ENCODE measurements at places on chromosomes 3 and 15.

- no peak for DNase-seq
These were observed 16.3 kb downstream of the C3orf20 start for GRCh38 chr3:14691239-14691638.

- DNase-seq, result no peak
These were observed 113.8 kb upstream of the CCDC54 start for GRCh38 chr3:107263269-107264021.

- no peak for DNase-seq
These were observed 74.9 kb upstream of the EPHA3 start for GRCh38 chr3:89032346-89033013.

DNA sequence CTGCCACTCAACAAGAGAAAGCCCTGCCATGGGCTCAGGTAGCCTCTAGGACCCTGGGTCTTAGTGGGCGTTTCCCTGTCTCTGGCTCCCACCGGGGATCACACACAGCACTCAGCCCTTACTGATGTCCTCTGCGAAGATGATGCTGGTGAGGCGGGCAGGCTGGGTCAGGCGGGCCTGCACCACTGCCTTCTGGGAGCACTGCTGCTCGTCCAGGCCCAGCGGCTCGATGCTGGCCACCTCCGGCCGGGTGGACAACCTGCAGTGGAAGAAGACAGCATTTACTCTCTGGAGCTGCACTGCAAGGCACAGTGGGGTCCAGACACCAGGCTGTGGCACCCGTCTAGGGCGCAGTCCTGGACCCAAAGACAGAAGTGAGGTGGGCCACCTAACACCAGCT lies 20.5 kb downstream of the NUP210 start:
- DNase-seq, result peak; percentile 76

GRCh38 chr3:141275511-141275910 lies 43.9 kb downstream of the PXYLP1 start:
- no peak for DNase-seq

- no peak for DNase-seq
These were observed 96.0 kb upstream of the EIF1B start for GRCh38 chr3:40213556-40213955.

DNA sequence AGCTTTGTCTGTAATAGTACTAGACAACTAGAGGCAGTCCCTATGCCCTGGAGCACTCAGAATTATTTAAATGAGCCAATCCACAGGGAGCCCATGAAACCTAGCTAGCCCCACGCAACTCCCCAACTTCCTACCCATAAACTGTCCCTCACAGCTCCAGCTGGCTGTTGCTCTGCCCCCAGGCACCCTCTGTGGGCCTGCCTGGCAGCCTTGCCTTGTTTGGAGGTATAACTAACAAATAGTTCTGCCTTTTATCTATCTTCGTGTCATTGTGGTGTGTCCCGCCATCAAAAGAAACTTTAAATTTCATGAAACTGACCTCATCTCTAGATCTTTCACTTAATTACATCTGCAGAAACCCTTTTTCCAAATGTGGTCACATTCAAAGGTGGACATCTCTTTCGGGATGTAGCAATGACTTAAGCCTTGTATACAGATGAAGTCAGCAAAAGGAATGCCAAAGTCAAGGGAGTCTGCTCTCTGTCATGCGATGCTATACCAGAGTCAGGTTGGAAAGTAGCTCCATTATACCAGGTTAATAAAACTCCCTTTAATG lies 1.8 kb upstream of the RTP3 start:
- no peak for DNase-seq

GRCh38 chr3:140416666-140417065 lies 261.2 kb upstream of the TRIM42 start:
- DNase-seq, result no peak

DNA sequence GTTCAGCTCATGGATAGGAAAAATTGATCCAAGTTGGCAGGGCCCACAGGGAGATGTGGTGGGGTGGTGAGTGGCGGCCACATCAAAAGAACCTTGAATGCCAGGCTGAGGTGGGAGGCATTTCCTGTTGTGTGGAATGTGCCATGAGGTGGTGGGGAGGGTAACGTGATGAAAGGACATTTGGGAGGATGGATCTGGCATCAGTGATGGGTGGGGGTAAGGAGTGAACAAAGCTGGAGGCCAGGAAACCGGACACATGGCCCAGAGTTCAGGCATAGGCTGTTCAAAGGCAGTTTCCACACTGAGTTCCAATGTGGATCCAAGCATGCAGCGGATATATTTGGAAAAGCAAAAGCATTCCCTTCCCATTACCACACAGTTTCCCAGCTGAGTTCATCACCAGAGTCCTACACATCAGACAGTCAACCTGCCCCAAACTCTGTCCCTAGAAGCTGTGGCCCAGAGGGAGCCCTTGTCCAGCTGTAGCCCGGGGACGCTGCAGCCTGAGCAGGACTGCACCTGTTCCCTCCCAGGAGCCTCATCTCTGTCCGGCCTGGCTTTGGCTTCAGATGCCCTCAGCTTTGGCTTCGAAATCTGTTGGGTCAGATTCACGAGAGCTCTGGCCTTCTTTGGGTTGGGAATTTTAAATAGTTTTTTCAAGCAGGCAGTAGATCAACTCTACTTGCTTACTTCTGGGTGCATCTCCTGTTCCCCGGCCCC lies 37.8 kb upstream of the GOLGA6B start:
- no peak for DNase-seq

DNA sequence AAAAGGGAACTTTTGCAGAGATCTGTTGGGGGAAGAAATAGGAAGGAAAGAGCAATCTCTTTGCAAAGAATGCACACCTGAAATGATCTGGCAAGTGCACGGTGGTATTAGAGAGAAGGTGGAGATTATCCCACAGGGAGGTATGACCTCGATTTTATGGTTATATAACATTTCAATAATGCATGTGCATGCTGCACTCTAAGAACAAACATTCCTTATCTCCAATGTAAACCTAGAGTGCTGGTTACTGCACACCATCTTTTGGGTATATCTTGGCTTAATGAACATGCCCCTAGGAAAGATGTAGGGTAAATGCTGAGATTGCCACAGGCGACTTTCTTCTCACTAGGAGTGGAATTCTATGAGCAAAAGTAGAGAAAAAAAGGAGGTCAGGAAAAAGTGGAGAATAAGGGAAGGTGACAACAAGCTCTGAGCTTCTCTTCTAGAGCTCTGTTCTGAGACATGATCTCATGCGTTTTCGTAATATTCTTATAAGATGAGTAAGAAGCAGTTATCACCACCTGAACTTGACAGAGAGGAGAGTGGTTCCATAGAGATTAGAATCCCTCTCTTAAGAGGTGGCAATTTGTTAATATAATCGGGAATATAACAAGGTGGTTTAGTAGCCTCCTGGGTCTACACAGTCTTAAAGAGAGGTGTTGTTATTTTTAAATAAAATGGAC lies 117.5 kb upstream of the TMC3 start:
- no peak for DNase-seq

DNA sequence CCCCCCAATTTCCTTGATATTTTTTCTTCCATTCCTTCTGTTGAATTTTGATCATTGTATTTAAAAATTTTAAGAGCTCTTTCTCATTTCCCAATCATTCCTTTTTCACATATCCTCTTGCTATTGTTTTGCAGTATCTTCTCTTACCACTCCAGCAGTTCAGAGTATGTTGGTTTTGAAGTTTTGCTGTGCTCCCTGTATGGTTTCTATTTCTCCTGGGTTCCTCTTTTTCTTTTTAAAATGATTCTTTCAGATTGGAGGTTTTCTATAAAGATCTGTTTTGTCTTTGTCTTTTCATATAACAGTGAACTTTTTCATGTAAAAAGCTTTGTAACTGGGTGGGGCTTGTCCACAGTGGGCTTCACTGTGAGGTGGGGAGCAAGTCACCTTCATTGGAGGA lies 12.8 kb downstream of the USP3 start:
- DNase-seq, result no peak

DNA sequence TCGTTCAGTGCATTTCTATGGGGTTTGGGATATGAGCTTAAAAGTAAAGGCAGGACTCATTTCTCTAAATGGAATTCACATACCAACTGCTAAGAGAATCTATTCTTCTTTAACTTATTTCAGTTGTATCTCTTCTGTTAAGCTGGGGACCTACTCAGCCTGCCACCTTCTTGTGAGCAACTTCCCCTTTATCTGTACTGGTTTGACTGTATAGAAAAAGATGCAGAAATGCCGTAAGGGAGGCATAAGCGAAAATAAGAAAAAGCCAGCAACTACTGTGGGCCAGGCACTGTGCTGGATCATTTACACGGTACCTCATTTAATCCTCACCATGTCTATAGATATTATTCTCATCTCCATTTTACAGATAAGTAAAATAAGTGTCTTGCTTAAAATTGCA lies 38.4 kb downstream of the RBMS3 start:
- DNase-seq, result no peak
